ENCODE measurements at places on chromosomes 13 and 19. TPM values are rescaled to one million over a fixed set of nuclear protein-coding genes. Genes with fewer than 3 reads are reported as not detected.

DNA sequence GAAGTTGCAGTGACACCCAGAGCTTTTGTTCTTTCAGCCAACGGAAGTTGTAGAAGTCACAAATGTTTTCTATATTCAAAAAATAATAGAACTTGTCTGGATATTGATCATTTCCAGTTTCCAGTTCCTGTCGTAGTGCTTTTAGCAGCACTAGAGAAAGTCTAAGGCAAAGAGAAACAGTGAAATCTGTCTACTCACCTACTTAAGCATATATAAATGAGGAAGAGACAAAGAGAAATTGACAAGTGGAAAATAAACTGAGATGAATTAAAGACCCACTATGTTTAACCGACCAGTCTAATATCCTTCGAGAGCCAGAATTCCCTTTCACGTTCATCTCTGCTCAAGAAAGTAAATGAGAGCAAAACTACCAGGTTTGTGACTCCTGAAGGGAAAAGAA, 36.7 kb downstream of the DACH1 start:
- no peak for DNase-seq

SHISA2 gene
- total RNA-seq = not detected

GRCh38 chr13:77521194-77521593, 14.3 kb upstream of the SCEL start:
- no peak for DNase-seq

DNA sequence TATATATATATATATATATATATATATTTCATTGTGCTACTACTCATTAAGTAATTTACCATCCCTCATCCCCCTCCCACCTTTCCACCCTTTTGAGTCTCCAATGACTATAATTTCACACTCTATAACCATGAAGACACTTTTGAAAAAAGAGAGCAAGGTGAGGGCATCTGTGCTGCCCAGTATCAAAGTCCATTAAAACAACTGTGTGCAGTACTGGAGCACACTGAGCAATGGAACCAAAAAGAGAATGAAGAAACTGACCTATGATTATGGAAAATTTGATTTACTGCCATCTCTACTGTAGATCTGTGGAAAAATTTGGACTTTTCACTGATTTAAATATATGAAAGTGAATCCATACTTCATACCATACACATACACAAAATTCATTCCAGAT, 217.9 kb downstream of the COL4A1 start:
- no peak for DNase-seq

- no peak for DNase-seq
These were observed 50.7 kb upstream of the AKAP11 start for GRCh38 chr13:42221121-42221765.

TEX29 gene
- total RNA-seq = 2.9 TPM

DNA sequence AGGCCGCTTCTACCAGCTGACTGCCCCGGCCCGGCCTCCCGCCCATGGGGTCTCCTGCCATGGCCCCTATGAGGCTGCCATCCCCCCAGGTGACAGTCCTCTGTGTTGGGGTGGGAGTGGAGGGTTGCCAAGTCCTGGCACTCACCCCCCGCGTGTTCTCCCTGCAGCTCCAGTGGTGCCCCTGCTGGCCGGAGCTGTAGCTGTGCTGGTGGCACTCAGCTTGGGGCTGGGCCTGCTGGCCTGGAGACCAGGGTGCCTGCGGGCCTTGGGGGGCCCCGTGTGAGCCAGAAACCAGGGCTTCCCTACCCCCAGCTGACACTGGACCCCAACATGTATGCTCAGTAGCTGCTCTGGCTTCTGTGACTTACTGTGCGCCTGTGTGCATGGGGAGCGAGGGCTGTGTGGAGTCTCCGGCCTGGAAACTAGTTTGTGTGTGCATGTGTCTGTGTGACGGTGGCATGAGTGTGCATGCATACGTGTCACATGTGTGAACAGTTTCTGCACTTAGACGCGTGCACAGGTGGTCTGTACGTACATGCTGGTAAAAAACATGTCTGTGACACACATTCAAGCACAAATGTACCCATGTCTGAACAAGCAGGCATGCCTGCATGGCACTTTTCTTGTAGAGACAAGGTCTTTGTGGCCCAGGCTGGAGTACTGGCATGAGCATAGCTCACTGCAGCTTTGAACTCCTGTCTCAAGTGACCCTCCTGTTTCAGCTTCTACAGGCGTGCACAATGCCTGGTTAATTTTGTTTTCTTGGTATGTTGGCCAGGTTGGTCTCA, 4.9 kb downstream of the ACP4 start:
- no peak for DNase-seq

TMEM205 gene
- total RNA-seq = 173 TPM

LILRB2 gene
- 2.0 TPM for total RNA-seq

DNA sequence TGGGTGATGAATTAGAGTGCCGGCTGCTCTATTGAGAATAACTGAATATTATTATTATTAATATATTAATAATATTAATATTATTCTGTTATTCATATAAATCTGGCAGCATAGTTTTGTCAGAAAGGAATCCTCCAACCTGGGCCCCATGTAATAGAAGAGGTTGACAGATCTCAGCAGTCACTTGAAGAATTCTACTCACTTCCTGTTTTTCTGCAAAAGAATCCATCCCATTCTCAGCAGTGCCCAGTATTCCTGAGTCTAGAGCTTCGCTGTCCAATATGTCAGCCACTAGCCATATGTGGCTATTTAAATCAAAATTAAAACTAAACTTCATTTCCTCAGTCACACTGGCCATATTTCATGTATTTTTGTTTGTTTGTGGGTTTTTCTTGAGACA, 72.4 kb upstream of the USPL1 start:
- DNase-seq = no peak

CATSPERD gene
- total RNA-seq = not detected

- peak; percentile 92 for DNase-seq
These were observed at the start of gene MTMR6 for GRCh38 chr13:25286969-25287961. Gene MTMR6, minus strand, starts transcription at chr13:25287488. Its CDS starts 241 bp downstream, at chr13:25287247.

CCDC70 gene
- not detected for total RNA-seq

C19orf81 gene
- total RNA-seq = not detected

DIRAS1 gene
- 2.0 TPM for total RNA-seq

GJB2 gene
- total RNA-seq = 217 TPM

GRCh38 chr19:44878120-44878865, 12.8 kb upstream of the TOMM40 start:
- DNase-seq = no peak

DNA sequence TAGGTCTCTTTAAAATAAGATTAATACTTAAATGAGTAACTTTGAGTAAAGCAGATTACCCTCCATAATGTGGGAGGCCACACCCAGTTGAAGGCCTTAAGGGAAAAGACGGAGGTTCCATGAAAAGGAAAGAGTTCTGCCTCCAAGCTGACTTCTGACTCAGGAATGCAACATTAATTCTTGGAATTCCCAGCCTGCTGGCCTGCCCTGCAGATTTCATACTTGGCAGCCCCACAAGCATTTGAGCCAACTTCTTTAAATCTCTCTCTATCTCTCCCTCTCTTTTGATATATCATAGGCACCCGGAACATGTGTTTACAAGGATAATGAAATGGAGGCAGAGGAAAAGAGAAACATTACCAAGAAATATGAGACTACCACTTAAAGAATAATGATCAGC, 902.3 kb upstream of the MIR17HG start:
- no peak for DNase-seq

DNA sequence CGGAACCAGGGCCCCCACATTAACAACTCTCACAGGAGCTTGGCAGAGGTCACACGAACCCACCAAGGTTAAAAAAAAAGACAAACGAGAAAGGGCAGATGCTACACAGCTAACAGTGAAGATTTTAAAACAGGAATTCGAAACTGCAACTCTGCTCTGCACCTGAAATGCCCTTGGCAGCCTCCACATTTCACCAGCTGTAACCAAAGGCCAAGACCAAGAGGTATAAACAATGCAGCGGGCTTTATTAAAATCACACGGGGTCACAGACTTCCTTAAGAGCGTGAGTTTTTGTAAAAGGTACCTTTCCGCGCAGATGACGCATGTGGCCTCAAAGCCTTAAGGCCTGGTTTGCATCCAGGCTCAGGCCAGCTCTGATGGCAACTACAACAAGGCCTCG, 88.2 kb downstream of the STK24 start:
- no peak for DNase-seq

- DNase-seq = no peak
These were observed 1.2 kb downstream of the UTP14C start for GRCh38 chr13:52025475-52026245.

- no peak for DNase-seq
These were observed 137.3 kb upstream of the TMTC4 start for GRCh38 chr13:100811928-100812327.

DNA sequence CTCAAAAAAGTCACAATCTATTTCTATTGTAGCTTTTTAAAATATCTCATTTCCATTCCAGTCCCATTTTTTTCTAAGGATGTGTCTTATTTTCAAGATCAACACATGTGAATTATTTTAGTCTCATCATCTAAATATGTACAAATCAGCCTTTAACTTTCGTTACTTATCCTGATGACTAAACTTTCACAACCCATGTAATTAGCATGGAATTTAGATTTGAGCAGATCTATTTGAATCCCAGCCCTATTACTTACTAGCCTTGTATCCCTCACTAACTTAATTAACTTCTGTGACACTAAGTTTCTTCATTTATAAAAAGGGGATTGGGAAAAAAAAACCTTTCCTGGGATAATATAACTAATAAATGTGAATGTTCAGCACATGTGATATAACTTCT, 81.1 kb downstream of the UFM1 start:
- DNase-seq = no peak

ERICH4 gene
- not detected for total RNA-seq

B3GNT8 gene
- 35.8 TPM for total RNA-seq

CCNA1 gene
- total RNA-seq = not detected

All from vagina (tissue), 2 donors.